CD8-positive, alpha-beta memory T cell (primary cell): ENCODE measurements at places on chromosomes 5 and 9. TPM values are rescaled to one million over a fixed set of nuclear protein-coding genes. Genes with fewer than 3 reads are reported as not detected.

DNA sequence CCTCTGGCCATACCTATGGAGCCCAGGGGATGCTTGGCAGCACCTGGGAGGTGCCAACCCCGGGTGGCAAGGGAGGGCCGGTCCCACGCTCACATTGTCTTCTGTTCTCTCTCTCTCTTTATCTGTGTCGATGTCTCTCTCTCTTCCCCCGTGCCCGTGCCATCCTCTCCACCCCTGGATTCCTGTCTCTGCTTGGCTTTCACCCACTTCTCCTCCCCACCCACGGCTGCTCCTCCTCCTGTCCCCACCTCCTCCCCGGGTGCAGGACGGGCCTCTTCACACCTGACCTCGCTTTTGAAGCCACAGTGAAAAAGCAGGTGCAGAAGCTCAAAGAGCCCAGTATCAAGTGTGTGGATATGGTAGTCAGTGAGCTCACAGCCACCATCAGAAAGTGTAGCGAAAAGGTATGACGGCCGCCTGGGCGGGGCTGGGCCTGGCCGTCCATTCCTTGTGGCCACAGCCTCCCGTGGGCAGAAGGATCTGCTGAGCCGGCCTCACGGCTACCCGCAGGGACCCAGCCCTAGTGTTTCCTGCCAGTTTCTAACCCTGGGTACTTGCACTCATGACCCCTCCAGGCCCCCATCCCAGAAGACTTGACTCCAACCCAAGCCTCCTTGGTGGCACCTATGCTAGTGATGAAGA lies 22.7 kb downstream of the DNM1 start:
- no peak overlapping the region for H3K27ac ChIP-seq
- H3K4me1 ChIP-seq = no peaks in the 10 kb centered on the region
- H3K4me3 ChIP-seq = no peak overlapping the region
- DNase-seq = no peak
- no peaks in the 10 kb centered on the region for H3K27me3 ChIP-seq

- DNase-seq = no peak
- no peaks in the 10 kb centered on the region for H3K27me3 ChIP-seq
- no peaks in the 10 kb centered on the region for H3K4me1 ChIP-seq
- no peaks in the 10 kb centered on the region for H3K36me3 ChIP-seq
Measured at GRCh38 chr5:127848098-127848497, 144.9 kb downstream of the CCDC192 start.

DNA sequence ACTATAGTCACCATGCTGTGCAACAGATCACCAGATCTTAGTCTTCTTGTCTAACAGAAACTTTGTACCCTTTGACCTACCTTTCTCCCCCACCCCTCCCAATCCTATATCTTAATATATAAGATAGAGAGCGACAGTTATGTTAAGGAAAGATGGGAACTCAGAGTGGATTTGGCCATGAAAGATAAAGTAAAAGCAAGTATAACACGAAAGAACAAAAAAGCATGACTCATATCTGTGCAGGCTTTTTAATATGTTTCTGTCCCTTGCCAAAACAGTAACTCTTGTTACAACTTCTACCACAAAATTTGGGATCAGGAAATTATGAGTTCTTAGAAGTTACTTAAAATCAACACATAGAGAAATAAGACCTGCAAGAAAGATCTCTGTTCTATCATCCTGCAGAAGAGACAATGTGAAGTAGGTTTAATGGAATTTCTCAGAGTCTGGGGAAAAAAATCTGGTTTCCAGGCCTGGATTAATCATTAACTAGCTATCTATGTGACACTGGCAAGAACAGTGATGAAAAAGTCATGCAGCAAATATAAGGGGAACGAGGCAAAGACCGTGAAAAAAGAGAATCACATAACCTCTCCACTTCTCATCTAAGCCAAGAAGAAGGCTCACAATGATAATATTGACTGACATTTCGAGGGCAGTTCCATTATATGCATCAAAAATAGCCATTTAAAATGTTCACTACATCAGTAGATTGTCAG lies 18.6 kb downstream of the BAAT start:
- DNase-seq = no peak
- H3K36me3 ChIP-seq = no peaks in the 10 kb centered on the region
- H3K27me3 ChIP-seq = no peaks in the 10 kb centered on the region

Gene SLC46A2
- not detected for total RNA-seq

Gene SMAD5
- total RNA-seq = 21.9 TPM

Gene UAP1L1
- 15.5 TPM for total RNA-seq
